ENCODE measurements at places on chromosomes 16 and 17.

- no peak for DNase-seq
These were observed 372.2 kb upstream of the CDH11 start for GRCh38 chr16:65494080-65494479.

GRCh38 chr16:3638916-3639644 is 15.4 kb upstream of the DNASE1 start:
- DNase-seq, result no peak

DNA sequence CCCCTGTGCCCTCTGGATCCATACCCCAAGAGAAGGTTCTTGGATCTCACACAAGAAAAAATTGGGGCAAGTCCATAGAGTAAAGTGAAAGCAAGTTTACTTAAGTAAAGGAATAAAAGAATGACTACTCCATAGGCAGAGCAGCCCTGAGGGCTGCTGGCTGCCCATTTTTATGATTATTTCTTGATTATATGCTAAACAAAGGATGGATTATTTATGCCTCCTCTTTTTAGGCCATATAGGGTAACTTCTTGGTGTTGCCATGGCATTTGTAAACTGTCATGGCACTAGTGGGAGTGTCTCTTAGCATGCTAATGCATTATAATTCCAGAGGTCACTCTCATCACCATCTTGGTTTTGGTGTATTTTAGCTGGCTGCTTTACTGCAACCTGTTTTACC is 70.8 kb downstream of the NLK start:
- no peak for DNase-seq

GRCh38 chr16:89031715-89032659 is 55.0 kb upstream of the CBFA2T3 start:
- no peak for DNase-seq

- no peak for DNase-seq
These were observed 177.0 kb downstream of the RGS9 start for GRCh38 chr17:65314212-65314611.

- peak; percentile 59 for DNase-seq
These were observed 83.9 kb upstream of the CIBAR2 start for GRCh38 chr16:85195900-85196772.

DNA sequence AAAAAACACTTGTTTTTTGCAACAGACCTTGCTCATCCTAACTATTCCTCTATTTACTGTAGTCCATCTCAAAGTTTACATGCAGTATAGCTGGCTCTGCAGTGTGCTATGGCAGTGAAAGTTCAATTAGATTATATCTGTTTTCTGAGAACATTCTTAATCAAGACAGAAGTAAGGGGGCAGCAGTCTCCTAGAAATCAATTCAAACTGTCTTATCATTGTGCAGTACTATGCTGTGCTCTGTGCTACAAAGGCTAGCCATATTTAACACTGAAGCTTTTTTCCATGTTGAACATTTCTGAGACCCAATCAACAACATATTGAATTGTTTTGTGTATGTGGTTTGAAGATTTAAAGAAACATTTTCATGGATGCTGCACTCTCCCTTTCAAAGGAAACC is 11.4 kb downstream of the NETO2 start:
- no peak for DNase-seq

- no peak for DNase-seq
These were observed 1.6 kb downstream of the ITGA2B start for GRCh38 chr17:44387804-44388203.

DNA sequence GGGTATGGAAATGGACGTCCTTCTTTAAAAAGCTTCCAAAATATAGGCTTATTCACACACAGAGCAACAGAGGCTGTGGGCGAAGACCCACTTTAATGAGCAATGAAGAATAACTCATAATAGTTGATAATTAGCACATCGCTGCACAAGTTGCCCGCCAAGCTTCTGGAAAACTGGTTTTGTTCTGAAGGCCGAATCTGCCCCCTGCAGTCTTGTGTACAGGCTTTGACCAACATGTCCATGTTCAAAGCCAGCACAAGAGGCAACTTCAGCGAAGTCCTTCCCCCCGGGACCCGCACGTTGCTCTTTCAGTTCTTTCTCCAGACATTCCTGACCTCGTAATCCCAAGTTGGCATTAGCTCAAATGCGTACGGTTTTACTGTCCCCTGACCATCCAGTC is 73.3 kb downstream of the IRX5 start:
- DNase-seq, result no peak
